Fibroblast of skin of left quadriceps (primary cell): ENCODE measurements at places on chromosomes 11 and 22.

DNA sequence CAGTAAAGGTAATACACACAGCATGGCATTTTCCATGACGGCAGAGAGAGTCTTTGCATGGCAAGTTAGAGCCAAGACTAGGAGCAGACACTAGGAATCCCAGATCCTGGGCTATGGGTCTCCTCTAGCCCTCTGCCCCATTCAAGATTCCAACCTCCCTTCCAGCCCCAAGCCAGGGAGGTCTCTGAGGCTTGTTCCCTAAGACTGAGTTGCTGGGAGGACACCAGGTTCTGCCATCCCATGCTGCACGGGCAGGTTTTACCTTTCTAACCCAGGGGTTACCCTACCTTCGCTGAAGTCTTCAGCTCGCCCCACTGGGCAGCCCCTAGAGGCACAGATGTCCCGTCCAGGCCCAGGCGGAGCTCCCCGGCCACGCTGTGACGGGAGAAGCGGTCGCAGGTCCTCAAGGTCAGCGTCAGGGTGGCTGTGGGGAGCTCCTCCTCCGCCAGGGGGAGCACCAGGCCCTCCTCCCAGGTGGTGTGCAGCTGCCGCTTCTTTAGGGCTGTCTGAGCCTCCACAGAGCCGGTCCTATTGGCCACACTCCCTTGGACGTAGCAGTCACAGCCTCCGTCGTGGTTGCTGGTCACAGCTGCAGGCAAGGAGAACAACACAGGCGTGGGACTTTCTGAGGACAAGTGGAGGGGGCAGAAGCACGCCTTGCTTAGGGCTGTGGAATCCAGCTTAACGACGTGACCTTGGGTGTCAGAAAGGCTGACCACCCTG, 33.8 kb downstream of the SYT13 start:
- DNase-seq = no peak

DNA sequence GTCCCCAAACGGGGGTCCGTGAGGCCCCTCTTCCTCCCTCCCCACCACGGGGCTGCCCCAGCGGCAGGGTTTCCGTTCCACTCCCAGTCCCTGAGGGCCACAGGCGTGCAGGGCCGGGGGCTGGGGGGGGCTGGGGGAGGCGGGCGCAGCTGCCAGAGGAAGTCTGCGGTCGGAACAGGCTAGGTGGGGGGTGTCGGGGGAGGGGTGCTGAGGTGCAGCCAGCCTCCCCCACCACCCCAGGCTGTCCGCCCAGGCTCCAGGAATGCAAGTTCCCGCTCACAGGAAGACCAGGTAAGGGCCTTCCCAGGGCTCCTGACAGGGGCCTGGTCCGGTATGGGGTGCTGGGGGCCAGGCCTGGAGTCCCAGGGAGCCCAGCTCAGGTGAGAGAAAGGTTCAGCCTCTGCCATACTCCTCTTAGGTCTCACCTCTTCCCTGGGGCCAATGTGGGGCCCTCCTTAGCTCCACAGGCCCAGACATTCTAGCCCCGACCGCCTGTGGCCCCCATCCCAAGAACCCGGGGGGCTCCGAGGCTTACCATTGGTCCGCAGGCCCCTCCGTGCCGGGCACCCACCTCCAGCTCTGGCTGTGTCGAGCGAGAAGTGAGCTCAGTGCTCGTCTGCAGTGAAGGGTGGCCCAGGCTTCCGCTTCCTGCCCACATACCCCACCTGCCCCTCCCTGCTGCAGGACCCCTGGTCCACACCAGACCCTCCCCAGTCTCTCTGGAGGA, at the start of gene PTPRCAP:
Gene PTPRCAP (minus strand): TSS at position 601 of the 727 bp plus-strand sequence. CDS start 63 bp downstream, at position 538.
- DNase-seq = no peak

GRCh38 chr22:31086703-31087330, 5.7 kb downstream of the SMTN start:
- no peak for DNase-seq

DNA sequence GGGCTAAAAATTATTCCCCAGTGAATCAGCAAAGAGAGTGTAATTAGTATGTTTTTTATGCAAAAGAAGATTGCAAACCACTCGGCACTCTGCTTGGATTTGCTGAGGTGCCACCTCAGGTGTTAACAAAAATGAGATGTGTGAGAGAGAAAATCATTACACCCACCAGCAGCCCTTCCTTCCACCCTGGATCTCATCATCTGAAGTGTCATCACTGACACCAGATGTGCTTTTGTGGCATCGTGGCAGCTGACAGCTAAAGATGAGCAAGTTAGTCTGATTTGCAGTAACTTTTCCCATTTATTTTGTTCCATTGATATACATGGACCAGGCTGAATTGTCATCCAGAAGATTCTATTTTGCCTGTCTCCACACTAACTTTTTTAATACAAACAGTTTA, 44.6 kb upstream of the PAK1 start:
- DNase-seq = no peak

GRCh38 chr11:38476808-38477575, 1879.0 kb upstream of the RAG2 start:
- no peak for DNase-seq

DNA sequence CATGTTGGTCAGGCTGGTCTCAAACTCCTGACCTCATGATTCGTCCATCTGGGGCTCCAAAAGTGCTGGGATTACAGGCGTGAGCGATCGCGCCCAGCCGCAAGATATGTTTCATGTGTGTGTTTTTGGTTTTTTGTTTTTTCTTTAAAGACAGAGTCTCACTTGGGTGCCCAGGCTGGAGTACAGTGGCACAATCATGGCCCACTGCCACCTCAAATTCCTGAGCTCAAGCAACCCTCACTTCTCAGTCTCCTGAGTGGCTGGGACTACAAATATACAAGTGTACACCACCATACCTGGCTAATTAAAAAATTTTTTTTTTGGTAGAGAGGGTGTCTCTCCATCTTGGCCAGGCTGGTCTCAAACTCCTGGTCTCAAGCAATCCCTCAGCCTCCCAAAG, 8.4 kb downstream of the TIGD3 start:
- DNase-seq = no peak

DNA sequence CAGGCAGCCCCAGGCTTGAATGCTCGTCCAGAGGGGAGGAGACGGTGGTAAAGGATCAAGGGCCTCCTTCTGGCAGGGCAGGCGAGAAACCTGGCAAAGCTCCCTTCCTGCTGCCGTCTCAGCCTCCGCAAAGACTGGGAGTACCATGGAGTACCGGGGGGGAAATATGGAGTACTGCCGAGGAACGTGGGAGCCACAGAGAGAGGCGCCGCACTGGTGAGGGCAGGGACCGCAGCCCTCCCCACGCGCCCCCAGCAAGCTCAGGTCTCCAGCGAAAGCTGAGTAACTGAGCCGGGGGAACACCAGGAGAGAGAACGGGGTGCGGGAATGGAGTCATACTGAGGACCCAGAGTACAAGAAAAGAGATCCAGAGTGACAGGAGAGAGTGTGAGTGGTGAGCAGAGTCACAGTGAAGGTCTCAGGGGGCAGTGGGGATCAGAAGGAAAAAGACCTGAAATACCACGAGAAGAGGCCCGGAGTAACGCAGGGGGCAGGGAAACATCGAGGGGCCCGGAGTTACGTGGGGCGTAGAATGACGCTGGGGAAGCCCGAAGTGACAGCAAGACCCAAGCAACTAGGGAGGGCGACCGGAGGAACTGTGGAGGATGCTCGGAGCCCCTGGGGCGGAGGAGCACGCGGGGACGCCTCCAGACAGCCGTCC, 740 bp downstream of the EML3 start:
- DNase-seq = no peak

DNA sequence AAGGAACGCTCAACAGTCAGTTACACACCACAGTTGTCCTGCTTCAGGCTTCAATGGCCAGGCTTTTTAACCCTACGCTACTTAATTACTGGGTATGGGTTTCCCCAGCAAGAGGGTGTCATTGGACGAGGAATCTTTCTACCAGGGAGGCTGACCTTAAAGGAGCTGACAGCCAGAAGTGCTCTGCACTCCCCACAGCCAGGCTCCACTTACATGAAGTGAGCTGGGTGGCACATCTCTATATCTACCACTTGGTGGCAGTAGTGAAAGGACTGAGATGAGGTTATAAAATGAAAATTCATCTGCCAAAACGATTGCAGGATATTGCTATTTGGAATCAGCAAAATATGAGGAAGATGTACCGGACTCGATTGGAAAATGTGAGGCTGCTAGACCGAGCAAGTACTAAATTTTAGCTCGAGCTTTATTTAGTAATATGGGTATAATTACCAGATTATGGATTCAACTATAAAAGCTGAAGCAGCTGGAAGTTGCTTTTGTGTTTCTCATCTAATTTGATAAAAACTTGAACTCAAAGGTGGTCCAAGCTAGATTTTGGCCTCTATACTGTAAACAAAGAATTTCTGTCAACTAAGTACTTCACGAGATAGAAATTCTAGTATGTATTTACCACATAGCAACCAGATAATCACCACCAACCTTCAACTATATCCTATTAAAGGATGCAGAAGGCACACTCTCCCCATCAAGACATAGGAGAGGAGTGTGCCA, 53.9 kb upstream of the CEP126 start:
- peak; percentile 50 for DNase-seq

GRCh38 chr11:94768602-94769541, 716 bp downstream of the AMOTL1 start:
- no peak for DNase-seq

GRCh38 chr22:27810609-27811151, 9.1 kb upstream of the MN1 start:
- no peak for DNase-seq

DNA sequence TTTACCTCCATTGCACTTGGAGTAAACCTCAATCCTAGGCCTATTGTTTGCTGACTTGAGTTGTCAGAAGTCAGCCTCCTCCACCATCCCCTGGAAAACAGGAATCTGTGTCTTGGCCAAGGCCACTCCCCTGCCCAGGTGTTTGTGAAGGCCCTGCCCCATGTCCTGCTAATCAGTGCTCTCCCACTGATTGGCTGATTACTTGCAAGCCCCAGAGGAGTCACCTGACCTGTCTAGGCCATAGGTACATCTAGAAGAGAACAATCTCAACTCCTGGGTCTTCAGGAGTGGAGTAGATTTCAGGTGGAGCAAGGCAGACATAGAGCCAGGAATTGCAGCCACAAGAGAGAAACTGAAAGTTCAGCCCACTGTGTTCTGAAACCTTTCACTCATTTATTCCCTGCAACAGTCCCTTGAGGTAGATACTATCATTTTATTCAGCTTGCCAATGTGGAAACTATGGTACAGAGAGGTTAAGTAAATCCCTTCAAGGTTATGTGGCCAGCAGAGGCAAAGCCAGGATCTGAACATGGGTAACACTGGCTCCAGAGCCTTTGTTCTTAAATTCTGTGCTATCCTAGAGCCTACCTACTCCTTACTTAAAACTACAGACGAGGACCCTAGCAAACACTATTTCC, 10.4 kb downstream of the OAF start:
- no peak for DNase-seq

DNA sequence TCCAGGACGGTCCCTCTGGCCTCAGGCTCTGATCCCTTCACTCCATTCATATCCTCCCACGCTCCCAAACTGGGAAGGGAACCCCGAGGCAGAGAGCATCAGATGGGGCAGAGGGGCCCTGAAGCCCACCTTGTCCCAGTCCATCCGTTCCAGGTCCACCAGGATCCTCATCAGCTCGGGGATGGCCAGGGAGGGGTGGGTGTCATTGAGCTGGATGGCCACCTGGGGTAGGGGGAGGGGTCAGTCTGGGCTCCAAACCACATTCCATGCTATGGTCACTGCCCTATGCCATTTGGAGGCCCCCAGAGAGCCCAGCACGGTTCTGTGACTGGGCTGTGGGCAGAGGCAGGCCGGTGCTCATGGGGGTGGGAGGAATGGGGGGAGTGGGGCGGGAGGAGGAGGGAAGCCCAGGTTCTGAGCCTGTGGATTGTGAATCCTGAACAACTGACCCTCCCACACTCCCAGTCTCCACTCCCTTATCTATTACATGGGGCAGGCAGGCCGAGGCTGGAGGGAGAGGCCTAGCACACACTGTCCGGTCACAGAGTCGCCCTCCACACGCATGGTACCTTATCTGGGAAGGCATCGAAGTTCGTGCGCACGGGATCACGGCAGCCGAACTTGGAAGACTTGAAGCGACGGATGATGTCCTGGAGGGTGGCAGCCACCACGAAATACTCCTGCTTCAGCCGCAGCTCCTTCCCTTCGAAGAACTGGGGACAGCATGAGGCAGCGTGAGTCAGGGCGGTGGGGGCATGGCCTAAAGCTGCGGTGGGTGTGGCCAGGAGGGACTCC, 5.5 kb downstream of the PYGM start:
- no peak for DNase-seq

DNA sequence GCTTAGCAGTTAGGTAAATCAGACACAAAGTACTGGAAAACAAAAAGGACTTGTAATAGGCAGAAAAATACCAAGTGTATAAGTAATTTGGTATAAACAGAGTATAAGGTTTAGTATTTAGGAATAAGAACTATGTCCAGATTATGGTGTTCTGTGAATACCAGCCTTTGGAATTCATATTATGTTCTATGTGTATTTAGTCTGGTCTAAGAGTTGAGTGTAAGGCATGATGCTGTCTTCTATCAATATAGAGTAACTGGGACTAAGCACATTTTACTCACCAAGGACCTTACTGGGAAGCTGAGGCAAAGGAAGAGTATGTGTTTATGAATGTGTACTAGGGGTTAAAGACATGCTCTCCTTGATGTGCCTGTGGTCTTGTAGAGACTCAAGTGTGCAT, 9.5 kb downstream of the SDHD start:
- no peak for DNase-seq

DNA sequence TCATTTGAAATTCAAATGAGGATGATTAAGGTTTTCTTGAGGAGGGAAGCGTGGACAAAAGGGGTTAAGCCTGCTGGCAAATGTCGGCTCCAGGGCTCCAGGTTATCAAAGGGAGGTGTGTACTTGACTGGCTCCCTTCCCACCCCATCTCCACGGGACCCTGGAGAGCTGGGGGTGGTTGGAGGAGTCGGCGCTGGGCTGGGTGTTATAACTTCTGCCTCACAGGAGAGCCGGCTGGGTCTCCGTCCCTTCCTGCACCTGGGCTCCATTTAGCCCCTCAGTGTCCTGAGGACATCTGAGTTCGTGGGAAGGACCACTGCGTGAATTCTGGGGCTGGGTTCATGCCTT, 15.6 kb downstream of the POU2F3 start:
- DNase-seq = no peak

DNA sequence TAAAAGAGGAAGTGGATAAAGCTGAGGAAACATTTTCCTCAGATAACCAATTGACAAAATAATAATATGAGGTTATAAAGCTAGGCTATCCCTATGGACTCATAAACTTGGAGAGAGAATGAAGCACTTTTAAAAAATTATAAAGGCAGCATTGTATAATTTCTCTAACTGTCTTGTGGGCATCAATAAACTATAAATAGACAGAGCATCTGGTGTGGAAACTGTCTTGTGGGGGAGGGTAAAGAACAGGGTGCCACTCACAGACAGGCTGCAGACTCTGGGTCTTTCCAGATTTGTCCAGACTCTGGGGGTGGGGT, 333.5 kb downstream of the BUD13 start:
- no peak for DNase-seq
